B cell (primary cell): ENCODE measurements at places on chromosomes 11 and 22. TPM values are rescaled to one million over a fixed set of nuclear protein-coding genes. Genes with fewer than 3 reads are reported as not detected.

SMPD1 gene
- total RNA-seq = 18.3 TPM in 2 replicates

BTG4 gene
- not detected in 2 replicates for total RNA-seq

- no peak for DNase-seq
Measured at GRCh38 chr11:11459578-11459977, 106.5 kb upstream of the CSNK2A3 start.

GRCh38 chr22:23767673-23768548, at the start of gene CHCHD10:
Gene CHCHD10 (minus strand): TSS chr22:23767972. CDS start chr22:23767874, 98 bp downstream.
- peak; percentile 85 for DNase-seq

DNA sequence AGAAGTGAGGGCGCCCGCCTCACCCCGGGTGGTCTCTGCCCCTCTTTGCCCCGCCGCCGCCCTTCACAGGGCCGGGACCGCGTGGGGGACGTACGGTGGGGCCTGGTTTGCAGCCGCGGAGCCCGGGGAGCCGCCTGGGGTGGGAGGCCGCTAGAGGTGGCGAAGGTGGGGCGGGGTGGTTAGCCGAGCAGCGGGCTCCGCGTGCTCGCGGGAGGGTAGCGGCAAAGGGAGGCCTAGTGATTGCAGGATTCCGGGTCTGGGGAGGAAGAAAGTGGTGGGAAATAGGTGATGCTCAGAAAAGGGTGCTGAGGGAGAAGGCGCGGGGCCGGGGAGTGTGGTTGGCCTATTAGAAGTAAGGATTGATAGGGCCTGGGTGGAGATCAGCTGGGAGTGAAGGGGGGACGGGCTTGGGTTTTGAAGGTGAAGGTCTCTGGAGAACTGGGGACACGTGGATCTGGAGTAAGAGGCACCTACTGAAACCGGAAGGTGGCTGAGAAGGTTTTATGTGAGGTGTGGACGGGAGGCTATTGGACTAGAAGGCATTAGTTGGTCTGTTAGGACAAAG, 571 bp downstream of the FAR1 start:
- no peak for DNase-seq

- no peak for DNase-seq
Measured at GRCh38 chr22:38129856-38130255, 19.4 kb upstream of the BAIAP2L2 start.

- no peak for DNase-seq
Measured at GRCh38 chr11:27008811-27009535, 15.1 kb downstream of the FIBIN start.

GRCh38 chr11:64742889-64743590, 902 bp downstream of the RASGRP2 start:
- DNase-seq = peak; percentile 88
